ENCODE measurements at places on chromosomes 4 and X.

DNA sequence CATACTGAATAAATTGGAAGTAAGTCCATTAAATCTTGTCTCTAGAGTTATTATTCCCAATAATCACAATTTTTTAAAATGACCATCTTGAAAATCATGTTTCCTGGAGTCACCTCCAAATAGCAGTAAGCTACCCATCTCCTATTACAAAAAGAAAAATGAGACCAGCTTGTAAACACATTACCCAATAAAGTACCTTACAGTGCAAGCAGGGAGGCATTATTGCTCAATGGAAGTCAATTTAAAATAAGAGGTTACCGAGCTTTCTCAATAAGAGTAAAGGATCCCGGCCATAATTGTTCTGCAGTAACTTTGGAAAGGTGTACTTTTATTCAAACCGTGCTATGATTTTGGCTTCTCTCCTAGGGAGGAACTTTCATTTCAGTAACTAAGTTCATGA lies 78.0 kb downstream of the DMD start:
- DNase-seq: no peak

DNA sequence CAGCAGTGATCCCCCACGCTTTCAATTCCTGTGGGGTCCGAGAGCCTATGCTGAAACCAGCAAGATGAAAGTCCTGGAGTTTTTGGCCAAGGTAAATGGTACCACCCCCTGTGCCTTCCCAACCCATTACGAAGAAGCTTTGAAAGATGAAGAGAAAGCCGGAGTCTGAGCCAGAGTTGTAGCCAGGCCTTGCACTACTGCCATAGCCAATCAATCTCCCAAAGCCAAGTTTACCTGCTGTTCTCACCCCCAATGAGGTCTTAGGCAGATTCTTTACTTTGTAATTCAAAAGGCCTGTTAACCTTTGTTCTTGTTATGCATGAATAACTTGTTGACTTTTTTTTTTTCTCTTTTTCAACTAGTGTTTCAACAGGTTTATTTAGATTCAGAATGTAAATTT lies 4.0 kb downstream of the MAGEB2 start:
- no peak for DNase-seq

GRCh38 chr4:155085843-155086530 lies 122.4 kb upstream of the NPY2R start:
- peak; percentile 46 for DNase-seq

DNA sequence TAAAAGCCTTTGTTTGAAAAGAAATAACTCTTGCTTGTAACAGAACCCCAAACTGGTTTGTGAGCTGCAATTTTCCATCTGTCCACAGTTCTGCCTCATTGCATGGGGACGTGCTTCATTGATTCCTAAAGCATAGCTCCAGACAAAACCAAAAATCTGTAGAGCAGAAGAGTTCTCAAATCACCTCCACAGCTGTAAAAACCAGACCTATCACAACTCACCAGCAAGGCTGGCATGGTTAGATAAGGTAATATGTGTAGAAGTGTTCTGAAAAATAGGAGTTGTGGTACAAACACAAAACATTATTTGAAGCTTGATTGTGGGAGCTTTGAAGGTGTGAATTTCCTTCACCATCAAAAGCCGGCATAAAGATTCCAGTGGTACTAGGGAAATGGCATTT lies 12.5 kb upstream of the RAB28 start:
- no peak for DNase-seq

DNA sequence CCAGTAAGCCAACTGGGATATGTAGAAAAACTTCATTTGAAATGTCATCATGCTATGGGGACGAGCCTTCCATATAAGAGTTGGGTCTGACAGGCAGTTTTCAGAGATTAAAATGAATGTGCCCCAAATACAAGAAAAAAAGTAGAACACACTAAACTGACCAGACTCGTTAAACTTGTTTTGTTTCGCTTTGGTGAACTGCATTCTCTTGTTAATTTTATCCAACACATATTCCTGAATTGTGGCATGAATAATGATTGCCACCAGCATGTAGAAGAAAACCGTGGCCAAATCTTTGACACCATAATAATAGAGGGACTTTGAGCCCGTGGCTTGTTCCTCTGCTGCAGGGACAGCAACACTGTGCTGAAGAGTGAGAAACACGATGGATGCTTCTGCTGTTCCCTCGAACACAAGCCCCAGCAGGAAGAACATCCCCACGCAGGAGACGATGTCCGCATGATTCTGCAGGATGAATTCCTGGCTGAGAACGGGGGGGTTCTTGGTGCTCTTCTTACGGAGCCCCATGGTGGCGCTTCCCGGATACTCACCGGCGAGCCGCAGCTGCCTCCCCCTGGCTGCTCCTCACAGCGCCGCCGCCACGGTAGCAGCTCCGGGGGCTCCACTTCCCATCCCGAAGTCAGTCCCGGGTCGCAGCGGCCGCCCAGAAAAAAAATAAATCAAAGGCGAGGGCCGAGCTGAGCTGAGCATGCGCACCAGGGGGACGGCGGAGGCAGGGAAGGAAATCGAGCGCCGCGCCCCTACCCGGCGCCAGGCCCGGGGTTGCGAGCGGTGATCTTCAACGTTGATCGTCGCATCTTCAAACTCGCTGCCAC lies at the start of gene TRAM1L1:
Gene TRAM1L1, minus strand, starts transcription at position 711 of the 836 bp plus-strand sequence. Its CDS starts 183 bp downstream, at position 528.
- DNase-seq: peak; percentile 81

- no peak for DNase-seq
These were observed 98.6 kb downstream of the AASDH start for GRCh38 chr4:56288663-56289062.

- DNase-seq: no peak
These were observed 204.5 kb upstream of the IGFBP7 start for GRCh38 chr4:57314636-57315035.

DNA sequence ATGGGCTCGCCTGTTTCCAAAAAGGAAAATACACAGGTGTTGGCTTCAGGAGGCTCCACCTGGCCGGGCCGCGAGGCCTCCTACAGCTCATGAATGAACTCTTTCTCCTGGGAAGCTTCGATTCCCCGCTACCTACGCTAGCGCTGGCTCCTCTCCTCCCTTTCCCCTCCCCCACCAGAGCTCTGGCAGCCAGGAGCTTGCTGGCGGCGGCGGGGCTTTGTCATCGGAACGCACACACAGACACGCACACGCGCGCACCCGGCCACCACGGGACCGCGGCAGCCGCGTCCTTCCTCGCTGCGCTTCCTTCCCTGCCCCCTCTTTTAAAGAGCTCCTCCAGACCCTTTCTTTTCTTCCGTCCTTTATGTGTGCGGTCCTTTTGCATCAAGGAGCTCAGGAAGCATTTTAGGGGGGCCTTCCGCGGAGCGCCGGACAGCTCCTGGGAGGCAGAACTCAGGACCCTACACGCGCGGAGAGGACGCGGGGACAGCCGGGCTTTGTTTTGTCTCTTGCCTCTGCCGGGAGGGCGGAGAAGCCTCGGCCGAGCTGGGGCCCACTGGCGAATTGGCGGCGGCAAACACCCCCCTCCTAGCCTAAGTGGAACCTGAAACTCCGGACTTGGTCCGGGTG lies 70.2 kb upstream of the BCOR start:
- peak; percentile 43 for DNase-seq

- no peak for DNase-seq
These were observed 42.9 kb downstream of the NALF2 start for GRCh38 chrX:69546978-69547377.

DNA sequence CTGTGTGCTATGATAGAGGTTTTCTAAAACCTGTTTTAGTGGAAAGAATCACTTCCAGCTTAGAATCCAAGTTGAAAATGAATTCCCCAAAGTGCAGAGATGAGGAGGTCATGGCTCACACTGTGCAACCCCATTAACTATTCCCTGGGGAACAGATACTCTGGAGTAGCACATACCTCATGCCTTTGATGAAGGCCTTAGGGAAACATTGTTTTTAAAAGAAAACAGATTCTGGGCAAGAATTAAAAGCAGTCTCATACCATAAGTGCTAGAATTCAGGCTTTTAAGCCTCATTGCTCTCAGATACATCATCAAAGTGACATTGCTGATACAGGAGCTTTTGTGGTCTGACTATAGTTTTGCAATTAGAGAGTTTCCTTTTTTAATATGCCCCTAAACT lies 115.1 kb downstream of the NDST4 start:
- peak; percentile 4 for DNase-seq

- DNase-seq: no peak
These were observed 877.5 kb upstream of the TENM3 start for GRCh38 chr4:181365671-181366070.

GRCh38 chr4:71009890-71010588 lies 16.6 kb downstream of the DCK start:
- DNase-seq: no peak

DNA sequence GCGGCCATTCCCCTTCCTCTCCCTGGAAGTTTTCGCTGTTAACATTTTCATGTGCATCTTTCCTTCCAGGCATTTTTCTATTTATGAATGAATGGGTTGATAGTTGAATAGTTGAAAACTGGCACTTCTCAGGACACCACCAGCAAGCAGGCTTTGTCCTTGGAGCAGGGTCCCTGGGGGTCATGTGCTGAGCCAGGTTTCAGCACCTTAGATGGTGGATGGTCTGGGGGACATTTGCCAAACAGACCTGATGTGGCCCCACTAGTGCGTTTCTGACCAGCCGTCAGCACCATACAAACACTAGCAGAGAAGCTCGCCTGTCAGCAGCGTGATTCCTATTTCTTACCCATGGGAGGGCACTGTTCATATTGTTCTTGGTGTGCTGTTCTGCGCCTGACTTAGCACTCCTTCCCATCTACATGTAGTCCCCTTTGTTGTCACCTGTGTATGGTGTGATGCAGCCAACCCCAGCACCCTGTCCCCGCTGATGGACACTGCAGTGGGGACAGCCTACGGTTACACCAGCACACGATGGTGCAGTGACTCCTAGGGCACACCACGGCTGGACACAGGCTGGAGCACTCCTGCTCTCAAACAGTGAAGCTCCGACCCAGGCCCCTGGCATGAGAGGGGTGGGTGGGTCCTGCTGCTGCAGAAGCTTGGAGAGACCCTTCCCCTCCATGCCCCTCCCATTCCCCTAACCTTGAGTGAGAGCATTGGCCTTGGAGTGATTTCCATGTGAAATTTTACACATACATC lies 27.2 kb upstream of the WFS1 start:
- no peak for DNase-seq

GRCh38 chrX:140391313-140391712 lies 113.6 kb downstream of the SOX3 start:
- DNase-seq: no peak

DNA sequence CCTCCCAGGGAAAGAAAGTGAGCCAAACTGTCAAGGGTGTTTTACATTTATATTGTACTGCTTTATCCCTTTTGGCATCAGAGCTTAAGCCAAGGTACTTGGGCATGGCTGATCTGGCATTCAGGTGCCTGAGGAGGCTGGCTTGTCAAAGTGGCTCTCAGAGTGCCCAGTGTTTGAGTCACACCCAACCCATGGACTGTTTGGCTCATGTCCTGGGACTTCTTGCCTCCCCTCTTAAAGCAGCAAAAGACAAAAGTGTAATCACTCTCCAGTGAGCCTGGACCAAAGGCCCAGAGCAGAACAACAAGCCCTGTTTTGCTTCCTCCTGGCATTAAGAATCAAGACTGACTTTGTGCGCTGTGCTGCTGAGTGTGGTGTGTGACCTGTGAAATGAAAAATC lies 311.7 kb upstream of the TAPT1 start:
- DNase-seq: no peak

- DNase-seq: peak; percentile 73
These were observed 83.6 kb downstream of the MXRA5 start for GRCh38 chrX:3262901-3263300.
